Stromal cell of bone marrow (primary cell): ENCODE measurements at places on chromosomes 11 and 22.

DNA sequence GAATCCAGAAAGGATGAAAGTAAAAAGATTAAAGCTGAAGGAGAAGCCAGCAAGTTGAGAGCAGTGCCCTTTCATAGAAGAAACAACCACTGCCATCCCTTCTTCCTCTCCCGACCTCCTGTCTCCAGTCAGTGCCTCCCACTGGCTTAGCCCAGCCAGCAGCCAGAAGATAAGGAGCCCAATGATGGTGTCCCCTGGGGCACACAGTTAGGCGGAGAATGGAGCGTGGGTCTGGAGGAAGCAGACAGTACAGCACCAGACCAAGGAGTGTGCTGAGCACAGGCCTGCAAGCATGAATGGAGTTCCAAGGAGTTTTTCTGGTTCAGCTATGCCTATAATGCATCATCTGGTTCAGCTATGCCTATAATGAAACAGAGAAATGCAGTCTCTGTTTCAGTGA lies 54.3 kb upstream of the TNRC6B start:
- no peak for DNase-seq

GRCh38 chr11:59204746-59205145 lies 8.0 kb downstream of the MPEG1 start:
- DNase-seq, result no peak

DNA sequence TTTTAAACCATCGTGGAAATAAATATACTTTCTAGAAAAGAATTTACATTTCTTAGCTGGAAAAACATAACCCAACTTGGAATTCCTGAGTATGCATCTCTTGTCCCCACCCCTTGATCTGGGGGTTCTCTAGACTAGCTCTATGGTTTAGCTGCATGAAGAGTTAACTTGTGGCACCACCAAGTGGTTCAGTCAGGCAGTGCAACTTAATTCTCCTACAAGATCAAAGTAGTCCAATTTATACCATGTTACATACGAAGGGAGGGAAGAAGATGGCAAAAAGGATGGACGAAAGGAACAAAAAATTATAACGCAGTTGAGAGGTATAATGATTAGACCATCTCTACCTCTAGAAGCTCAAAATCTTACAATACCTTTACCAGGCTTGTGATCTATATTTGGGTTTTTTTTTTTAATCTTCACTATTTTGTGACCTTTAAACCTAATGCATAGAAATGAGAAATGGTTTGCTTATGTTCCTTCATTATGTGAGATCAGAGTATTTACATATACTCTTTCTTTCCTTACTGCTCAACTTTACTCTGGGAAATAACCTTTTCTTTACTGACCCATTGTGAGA lies 28.5 kb upstream of the ALKBH3 start:
- DNase-seq, result peak; percentile 51

DNA sequence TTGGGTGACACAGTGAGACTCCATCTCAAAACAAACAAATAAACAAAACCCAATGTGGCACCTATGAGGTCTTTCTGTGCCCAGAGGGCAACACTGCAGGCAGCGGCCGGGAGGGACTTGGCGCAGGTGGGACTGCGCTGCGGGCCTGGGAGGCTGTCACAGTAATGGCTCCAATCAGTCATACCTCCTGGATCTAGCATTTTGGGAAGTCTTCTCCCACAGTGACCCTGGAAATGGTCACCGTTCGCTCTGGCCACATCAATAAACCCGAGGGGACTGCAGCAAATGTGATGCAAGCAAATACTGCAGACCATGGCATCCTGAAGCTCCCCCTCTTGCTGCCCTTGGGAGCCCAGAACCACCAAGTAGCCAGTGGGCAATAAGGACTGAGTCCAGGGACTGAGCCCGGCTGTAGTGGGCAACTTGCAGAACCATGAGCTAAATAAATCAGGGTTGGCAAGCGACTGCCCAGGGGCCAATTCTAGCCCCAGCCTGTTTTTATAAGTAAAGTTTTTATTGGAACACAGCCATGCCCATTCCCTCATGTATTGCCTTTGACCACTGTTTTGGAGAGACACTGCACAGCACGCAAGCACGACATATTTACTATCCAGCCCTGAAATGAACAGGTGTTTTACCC lies 15.4 kb downstream of the SHANK2 start:
- DNase-seq, result no peak

DNA sequence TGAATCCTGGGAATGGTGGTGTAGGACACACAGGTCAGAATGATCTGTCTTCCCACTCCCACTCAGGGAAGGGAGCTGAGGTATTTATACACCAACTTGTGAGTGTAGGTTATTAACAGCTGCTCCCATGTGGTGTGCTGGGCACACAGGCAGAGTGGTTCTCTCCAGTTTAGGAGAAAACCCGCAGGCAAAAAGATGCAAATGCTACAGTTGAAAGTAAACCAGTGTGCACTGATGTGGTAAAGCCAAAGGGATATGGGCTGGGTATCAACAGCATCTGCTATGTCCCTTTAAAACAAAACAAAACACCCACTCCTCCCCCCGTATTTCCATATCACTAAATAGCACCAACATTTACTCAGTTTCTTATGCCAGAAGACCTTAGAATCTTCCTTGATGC lies 75.4 kb upstream of the SYT13 start:
- no peak for DNase-seq
